ENCODE measurements at places on chromosomes 6 and 20. TPM values are rescaled to one million over a fixed set of nuclear protein-coding genes. Genes with fewer than 3 reads are reported as not detected.

Gene PTK7
- 81.0 TPM for total RNA-seq

- no peak for DNase-seq
Observed at GRCh38 chr6:122476131-122476530, 4.5 kb upstream of the SERINC1 start.

DNA sequence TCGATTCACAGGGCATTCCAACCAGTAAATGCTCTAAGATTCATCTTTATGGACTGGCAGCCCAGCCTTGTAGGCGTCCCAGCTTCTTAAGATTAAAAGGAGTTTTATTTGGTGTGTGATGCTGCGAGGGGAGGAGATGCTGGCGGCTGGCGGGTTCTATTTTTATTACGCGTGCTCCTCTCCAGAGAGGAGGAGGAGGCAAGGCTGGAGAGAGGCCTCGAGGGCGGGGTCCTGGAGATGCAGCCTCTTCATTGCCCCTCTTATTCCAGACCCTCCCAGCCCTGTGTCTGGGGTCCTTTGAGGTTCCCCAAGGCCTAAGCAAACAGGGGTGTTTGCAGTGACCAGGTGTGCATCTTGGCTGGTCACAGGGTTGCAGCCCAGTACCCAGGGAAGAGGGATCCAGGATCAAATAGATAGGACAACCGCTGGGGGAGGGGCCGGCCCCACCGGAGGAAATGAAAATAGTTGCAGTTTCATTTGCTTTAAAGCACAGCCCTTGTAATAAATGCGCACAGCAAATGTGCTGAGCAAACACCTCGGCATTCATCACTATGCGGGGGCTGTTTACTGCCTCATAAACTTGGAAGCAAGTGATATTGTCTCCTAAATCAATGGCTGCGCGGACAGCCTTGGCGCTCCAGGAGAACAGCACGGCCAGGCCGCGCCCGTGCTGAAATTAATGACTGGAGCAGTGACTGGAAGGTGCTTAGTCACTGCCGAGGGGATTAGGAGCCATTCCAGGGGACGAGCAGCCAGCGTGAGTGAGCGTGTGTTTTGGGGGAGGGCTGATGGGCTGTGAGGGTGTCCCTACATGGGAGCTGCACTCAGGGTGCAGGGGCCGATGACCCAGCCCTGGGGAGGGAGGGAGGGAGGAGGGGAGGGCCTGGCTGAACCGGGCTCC, 83.0 kb downstream of the TMEM242 start:
- DNase-seq: no peak

DNA sequence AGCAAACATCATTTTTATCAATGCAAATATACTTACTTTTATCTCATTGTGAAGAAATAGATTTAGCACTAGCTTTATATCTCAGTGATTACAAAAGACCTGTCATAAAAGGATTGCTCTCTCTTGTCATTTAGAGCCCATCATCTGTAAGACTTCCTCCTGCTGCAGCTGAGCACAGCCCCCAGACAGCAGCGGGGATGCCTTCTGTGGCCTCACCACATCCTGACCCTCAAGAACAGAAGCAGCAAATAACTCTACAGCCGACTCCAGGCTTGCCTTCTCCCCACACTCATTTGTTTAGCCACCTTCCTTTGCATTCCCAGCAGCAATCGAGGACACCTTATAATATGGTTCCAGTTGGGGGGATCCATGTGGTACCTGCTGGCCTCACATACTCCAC, 127.0 kb upstream of the EDN1 start:
- DNase-seq: no peak

DNA sequence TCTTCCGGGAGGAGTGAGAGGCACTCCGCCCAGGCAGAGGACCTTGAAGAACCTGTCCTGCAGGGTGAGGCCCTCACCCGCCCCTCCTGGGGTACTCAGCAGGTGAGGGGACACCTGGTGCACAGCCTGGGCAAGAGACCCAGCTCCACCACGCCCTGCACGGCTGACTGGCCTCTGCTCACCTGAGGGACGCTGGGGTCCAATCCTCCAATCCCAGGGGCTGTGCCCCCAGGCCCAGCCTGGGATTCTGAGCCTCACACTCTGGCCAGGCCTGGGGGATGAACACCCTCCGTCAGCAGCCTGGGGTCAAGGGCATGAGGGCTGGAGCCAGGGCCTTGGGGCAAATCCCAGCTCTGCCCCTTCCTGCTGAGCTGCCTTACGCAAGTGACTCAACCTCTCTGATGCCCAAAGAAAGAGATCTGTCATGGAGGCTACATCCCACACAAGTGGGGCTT, 149.9 kb upstream of the PTPN1 start:
- DNase-seq: peak; percentile 75

Gene NRN1
- total RNA-seq: 15.0 TPM

Measured in lower lobe of right lung (tissue), 2 donors.